HFFc6 (cell line): ENCODE measurements at places on chromosomes 11 and 22. TPM values are rescaled to one million over a fixed set of nuclear protein-coding genes. Genes with fewer than 3 reads are reported as not detected.

- H3K27ac ChIP-seq, result no peak overlapping the region
- no peaks in the 10 kb centered on the region for H3K36me3 ChIP-seq
- H3K4me3 ChIP-seq, result no peak overlapping the region
- H3K27me3 ChIP-seq, result no peaks in the 10 kb centered on the region
- H3K4me1 ChIP-seq, result no peaks in the 10 kb centered on the region
These were observed 31.8 kb downstream of the EIF3M start for GRCh38 chr11:32615422-32615821.

DNA sequence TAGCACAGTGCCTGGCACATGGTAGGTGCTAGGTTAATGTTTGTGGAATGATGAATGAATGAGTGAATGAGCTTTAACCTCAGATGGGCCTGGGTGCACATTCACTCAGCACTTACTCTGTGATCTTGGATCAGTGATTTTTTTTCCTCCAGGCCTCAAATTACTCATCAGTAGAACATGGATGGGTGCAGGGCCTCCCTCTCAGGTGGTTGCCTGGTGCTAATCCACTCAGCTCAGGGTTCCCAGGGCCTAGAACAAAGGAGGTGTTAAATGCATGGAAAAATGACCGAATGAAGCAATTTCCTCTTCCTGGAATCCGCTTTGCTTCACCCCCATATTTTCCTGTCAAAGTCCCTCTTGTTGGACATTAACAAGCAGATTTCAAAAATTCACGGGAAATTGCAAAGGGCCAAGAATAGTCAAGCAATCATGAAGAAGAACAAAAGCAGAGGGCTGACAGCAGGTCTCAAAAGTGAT lies 93.5 kb downstream of the MYEOV start:
- H3K4me3 ChIP-seq, result no peak overlapping the region
- H3K36me3 ChIP-seq, result peaks cover 31% of the 10 kb centered on the region
- peaks cover 9% of the 10 kb centered on the region for H3K4me1 ChIP-seq
- no peak for DNase-seq

- H3K27me3 ChIP-seq, result no peaks in the 10 kb centered on the region; the same call in 1 of the 2 replicates
- H3K4me1 ChIP-seq, result peaks cover 32% of the 10 kb centered on the region
- DNase-seq, result no peak
- H3K36me3 ChIP-seq, result no peaks in the 10 kb centered on the region
- H3K27ac ChIP-seq, result no peak overlapping the region
These were observed 1.7 kb downstream of the CYB5R2 start for GRCh38 chr11:7671347-7672215.

GRCh38 chr22:37913233-37913721 lies 7.2 kb downstream of the MICALL1 start:
- no peak overlapping the region for H3K27ac ChIP-seq
- H3K36me3 ChIP-seq, result peaks cover 15% of the 10 kb centered on the region
- DNase-seq, result no peak
- H3K4me1 ChIP-seq, result peaks cover 26% of the 10 kb centered on the region

GRCh38 chr22:47608421-47608820 lies 846.0 kb downstream of the TBC1D22A start:
- H3K36me3 ChIP-seq, result peaks cover 8% of the 10 kb centered on the region; the same call in 1 of the 2 replicates
- H3K27me3 ChIP-seq, result peaks cover 3% of the 10 kb centered on the region; the same call in 1 of the 2 replicates
- H3K27ac ChIP-seq, result no peak overlapping the region

- no peak for DNase-seq
- no peak overlapping the region for H3K27ac ChIP-seq
- H3K4me3 ChIP-seq, result no peak overlapping the region
- H3K27me3 ChIP-seq, result peaks cover 5% of the 10 kb centered on the region
- H3K36me3 ChIP-seq, result no peaks in the 10 kb centered on the region
These were observed 2.3 kb downstream of the PRR33 start for GRCh38 chr11:1889224-1889930.

GRCh38 chr11:125992893-125993292 lies 47.0 kb downstream of the VSIG10L2 start:
- peaks cover 4% of the 10 kb centered on the region for H3K27me3 ChIP-seq
- DNase-seq, result no peak
- H3K4me3 ChIP-seq, result no peak overlapping the region
- H3K36me3 ChIP-seq, result no peaks in the 10 kb centered on the region
- no peaks in the 10 kb centered on the region for H3K4me1 ChIP-seq
- no peak overlapping the region for H3K27ac ChIP-seq

- no peak for DNase-seq
- H3K4me3 ChIP-seq, result 0 out of 2 replicates have a peak overlapping the region, but pooled peaks have one; percentile 11
- H3K4me1 ChIP-seq, result no peaks in the 10 kb centered on the region
- H3K27me3 ChIP-seq, result peaks cover 7% of the 10 kb centered on the region
These were observed 108.4 kb upstream of the ZC3H12C start for GRCh38 chr11:109984634-109985289.

Gene MN1
- 0.09 and 0.13 TPM in 2 replicates for total RNA-seq

Gene CNTF
- total RNA-seq, result 0.44 and 0.91 TPM in 2 replicates
